Type B pancreatic cell (in vitro differentiated cells): ENCODE measurements at places on chromosomes 2 and 18.

GRCh38 chr18:79863161-79864005 is 65.6 kb downstream of the KCNG2 start:
- DNase-seq = peak; percentile 68

- no peak for DNase-seq
Measured at GRCh38 chr18:70688286-70688685, 399.4 kb downstream of the SOCS6 start.

DNA sequence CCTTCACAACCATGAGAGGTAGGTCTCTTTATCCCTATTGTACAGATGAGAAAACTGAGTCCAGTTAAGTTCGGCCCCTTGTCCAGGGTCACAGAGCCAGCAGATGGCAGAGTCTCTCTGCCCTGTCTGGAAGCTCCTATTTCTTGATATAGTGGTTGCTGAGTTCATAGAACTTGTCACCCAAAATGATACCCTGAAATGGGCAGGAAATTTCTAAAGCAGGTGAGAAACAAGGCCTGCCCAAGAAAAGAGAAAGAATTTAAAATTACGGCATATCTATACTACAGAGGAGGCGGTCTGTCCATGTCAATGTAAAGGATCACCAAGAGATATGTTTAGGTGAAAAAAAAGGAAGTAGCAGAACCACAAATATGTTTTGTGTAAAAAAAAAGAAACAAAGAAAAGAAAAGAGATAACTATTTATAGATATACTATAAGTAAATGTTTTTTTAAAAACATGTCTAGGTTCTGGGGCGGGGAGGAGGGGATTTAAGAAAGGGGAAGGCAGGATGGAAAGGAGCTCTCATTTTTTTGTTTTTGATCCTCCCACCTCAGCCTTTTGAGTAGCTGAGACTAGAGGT is 39.8 kb downstream of the MYO7B start:
- DNase-seq = no peak

DNA sequence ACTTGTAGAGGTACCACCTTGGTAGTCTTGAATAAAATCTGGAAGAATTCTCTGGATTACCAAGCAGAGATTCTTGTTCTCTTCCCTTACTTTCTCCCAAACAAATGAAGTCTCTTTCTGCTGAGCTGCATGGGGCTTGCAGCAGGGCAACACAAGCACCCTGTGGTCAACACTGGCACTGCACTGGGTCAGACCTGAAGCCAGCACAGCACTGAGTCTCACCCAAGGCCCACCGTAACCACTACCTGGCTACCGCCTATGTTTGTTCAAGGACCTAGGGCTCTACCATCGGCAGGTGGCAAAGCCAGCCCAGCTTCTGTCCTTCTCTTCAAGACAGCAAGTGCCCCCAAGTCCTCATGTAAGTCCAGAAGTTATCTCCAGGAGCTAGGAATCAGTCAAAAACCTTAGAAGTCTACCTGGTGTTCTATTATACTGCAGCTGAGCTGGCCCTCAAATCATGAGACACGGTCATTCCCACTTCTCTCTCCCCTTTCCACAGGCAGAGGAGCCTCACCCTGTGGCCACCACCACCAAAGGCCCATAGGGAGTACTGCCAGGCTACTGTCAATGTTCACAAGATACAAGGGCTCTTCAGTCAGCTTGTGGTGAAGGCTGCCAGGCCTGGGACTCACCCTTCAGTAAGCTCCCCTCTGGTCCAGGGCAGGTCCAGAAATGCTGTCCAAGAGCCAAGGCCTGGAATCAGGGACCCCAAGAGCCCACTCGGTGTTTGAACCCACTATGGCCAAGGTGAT is 18.4 kb downstream of the VPS54 start:
- no peak for DNase-seq

DNA sequence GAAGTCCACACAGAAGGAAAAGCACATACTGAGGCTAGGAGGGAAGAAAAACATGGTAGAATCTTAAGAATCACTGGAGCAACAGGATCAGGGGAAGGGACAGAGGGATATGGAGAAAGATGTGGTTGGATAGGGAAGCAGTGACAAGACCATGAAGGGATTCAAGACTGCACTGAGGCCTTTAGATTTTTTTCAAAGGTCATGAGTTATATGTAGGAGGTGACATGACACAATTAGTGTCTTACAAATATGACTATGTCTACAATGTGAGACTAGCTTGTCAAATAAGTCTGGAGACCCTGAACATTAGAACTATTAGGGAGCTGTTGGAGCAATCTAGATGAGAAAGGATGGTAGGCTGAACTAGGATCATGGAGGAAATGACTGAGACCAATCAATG is 1130.3 kb upstream of the ZEB2 start:
- DNase-seq = no peak

DNA sequence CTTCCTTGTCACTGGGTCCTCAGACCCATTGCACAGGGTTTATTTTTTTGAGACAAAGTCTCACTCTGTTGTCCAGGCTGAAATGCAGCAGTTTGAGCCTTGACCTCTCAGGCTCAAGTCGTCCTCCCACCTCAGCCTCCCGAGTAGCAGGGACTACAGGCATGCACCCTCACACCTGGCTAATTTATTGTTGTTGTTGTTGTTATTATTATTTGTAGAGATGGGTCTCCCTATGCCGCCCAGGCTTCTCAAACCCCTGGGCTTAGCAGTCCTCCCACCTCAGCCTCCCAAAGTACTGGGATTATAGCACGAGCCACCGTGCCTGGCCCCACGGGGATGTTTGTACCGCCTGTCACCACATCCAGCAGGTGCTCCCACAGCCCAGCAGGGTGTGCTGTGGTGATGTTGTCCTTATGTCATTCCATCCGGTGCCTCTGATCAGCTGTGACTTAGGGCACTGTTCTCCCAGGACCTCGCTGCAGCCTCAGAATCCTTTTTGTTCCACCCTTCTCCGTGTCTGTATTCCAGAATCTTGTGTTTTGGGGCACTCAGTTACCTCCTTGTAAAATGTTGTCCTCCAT is 182.3 kb downstream of the INO80D start:
- no peak for DNase-seq
